NT2/D1 (cell line): ENCODE measurements at places on chromosomes 6 and 20.

- DNase-seq: no peak
Observed at GRCh38 chr6:110178626-110179405, 654 bp downstream of the WASF1 start.

DNA sequence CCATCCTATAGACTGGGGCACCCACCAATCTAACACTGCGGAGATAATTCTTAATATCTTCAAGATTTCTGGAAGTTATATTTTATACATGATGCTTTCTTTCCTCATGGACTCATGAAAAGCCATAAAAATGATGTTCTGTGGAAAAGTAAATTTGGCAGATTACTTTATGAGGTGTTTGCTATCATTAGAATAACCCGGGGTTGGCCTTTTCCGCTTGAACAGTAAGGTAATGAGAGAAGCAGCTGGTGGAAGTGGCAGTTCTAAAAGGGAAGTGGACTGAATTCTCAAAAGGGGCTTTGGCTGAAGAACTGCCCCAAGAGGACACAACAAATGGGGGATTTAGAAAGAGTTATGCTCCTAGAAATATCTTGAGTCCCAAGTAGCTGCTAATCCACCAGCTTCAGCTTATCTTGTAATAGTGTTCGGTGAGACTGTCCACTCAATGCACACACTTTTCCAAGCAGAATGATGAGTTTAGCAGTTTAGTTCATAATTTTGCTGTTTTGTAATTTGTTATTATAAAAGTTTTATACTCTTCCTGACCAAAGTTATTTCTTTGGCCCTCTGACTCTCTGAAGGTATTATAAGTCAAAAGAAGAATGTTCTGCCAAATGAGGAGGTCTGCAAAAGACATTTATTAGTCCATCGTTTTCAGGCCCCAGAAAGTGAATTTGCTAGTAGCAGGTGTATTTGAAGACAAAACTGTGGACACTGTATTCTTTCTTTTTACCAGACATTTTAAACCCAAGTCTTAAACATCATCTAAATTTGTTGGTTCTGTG, 2.9 kb downstream of the ISM1 start:
- DNase-seq: no peak

- no peak for DNase-seq
Observed at GRCh38 chr6:74170118-74170517, 474.1 kb downstream of the CD109 start.

DNA sequence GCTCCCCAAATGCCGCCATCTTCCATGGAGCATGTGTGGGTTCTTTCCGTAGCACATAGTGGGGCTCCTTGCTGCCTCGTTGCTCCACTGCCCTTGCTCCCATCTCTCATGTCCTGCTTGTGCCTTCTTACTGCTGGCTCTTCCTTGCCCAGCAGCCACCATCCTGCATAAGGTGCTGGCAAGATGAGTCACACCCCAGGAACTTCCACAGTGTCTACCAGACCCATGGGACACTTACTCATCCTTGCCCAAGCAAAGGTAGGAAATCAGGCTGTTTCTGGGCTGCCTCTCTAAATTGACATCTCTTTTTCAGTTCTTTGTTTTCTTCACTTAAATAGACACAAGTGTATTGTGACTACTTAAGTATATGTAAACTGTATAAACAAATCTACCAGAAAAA, 39.4 kb upstream of the RGS17 start:
- DNase-seq: no peak

DNA sequence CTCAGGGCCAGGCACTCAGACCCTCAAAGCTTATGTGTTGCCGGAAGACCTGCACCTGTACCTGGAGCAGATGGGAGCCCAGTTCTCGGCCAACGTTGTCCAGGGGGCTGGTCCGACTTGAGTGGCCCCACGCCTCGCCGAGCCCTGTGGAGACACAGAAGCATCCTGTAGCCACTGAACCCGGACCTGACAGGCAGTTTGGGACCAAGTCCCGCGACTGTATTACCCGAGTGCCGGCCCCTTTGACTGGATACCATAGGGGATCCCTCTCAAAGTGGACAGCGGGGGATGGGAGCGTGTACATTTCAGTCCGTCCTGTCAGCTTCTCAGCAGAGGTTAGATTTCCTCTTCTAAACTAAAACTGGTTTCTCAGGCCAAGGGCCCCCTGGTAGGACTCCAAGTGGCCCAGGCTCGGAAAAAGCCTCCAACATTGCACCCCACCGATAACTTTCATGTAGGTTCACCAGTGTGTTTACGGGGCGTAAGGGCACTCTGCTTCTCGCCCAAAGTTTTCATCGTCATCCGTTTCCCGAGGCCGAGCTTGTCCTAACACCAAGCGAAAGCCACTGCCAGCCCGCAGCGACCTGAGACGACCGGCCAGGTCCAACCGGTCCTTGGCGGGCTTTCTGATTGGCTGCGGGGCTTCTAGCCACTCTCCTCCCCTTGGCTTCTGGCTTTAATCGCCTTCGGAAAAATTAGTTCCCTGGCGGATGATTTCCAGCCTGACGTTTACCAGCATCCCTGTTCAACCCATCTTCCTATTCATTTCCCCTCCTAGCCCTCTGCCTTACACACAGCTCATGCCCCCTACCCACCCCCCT, 10.8 kb downstream of the SIM1 start:
- DNase-seq: no peak

- DNase-seq: no peak
Observed at GRCh38 chr6:119655124-119655523, 305.6 kb upstream of the MAN1A1 start.

GRCh38 chr6:136762022-136762975, 30.0 kb downstream of the MAP3K5 start:
- DNase-seq: no peak
